ENCODE measurements at places on chromosomes 3 and 15. TPM values are rescaled to one million over a fixed set of nuclear protein-coding genes. Genes with fewer than 3 reads are reported as not detected.

The CHRNA7 gene
- not detected for total RNA-seq

The XCR1 gene
- total RNA-seq = not detected

The TOP2B gene
- 97.1 TPM for total RNA-seq

The CPNE9 gene
- total RNA-seq = not detected

The DUOXA1 gene
- not detected for total RNA-seq

The EPB42 gene
- total RNA-seq = not detected

The SPINT1 gene
- total RNA-seq = not detected

The DPPA2 gene
- not detected for total RNA-seq

The MUC20 gene
- not detected for total RNA-seq

The SLC24A1 gene
- total RNA-seq = 3.8 TPM

The LCTL gene
- total RNA-seq = 2.2 TPM

The GMPS gene
- 58.1 TPM for total RNA-seq

The THRB gene
- 0.98 TPM for total RNA-seq

The DUOXA2 gene
- not detected for total RNA-seq

The PRSS50 gene
- not detected for total RNA-seq

The STARD9 gene
- total RNA-seq = 5.9 TPM

The SCN5A gene
- 0.59 TPM for total RNA-seq

The GRM2 gene
- total RNA-seq = 0.10 TPM

The DNAH12 gene
- total RNA-seq = 1.6 TPM

The CHDH gene
- total RNA-seq = not detected

The CSNK1G1 gene
- total RNA-seq = 23.7 TPM

The FAM240A gene
- not detected for total RNA-seq

The LDHAL6B gene
- total RNA-seq = not detected

The NXPE3 gene
- total RNA-seq = 18.7 TPM

The NEK10 gene
- total RNA-seq = 1.2 TPM

The CCDC191 gene
- total RNA-seq = 1.6 TPM

The SEMA6D gene
- total RNA-seq = 1.4 TPM

The SLC26A6 gene
- 32.3 TPM for total RNA-seq

The GOLGA6L4 gene
- 0.68 TPM for total RNA-seq

The LSMEM2 gene
- total RNA-seq = not detected

The TGM4 gene
- under 0.01 TPM for total RNA-seq

The GOLGA8S gene
- total RNA-seq = 0.48 TPM

The ACTC1 gene
- total RNA-seq = not detected

The RAMAC gene
- 64.4 TPM for total RNA-seq

The TGM5 gene
- not detected for total RNA-seq

The DOCK3 gene
- total RNA-seq = 0.12 TPM

The ITGA11 gene
- 90.7 TPM for total RNA-seq

The OXTR gene
- 6.4 TPM for total RNA-seq

The RARB gene
- total RNA-seq = 37.4 TPM

The GXYLT2 gene
- total RNA-seq = 64.6 TPM

Measured in RPMI7951 (cell line).